Inflammatory macrophage treated with lipopolysaccharide for 4 hours (primary cell): ENCODE measurements at places on chromosomes 12 and 14.
A peak's percentile ranks its signal among the peaks of the same experiment; 100 is the strongest.

GRCh38 chr12:13095266-13095995 lies 8.0 kb downstream of the GSG1 start:
- no peak for DNase-seq

- DNase-seq, result no peak
Observed at GRCh38 chr14:88821888-88822287, 2.6 kb upstream of the TTC8 start.

- no peak for DNase-seq
Observed at GRCh38 chr12:68097386-68097785, 62.2 kb downstream of the IFNG start.

DNA sequence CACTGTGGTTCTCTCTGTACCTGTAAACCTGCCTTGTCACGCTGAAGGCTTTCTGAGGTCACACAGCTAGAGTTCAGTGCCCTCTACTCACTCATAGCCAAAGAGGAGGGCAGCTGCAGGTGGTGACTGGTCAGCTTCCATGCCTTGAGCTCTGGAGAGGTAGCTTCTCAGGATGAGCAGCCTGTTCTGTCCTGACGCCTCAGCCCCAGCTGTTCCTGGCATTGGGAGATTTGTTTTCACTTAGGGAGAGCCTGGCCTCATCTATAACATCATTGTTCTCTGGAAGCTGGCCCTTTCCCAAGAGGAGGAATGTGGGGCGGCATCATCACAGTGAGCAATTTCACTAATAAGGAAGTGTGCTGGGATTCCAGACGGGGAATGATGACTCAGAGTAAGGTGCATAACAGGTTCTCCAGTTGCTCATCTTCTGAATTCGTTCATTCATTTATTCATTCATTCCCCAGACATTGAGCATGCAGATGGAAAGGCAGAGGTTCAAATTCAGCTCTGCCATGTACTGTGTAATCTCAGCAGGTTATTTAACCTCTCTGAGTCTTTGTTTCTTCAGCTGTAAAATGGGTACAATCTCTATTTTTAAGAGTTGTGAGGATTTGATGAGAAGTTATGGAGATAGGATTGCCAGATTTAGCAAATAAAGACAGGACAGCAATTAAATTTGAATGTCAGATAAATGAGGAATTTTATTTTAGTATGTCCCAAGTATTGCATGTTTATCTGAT lies 255.8 kb upstream of the CRY1 start:
- DNase-seq, result no peak

GRCh38 chr12:14956024-14956891 lies 5.1 kb downstream of the ARHGDIB start:
- peak; percentile 74 for DNase-seq

- no peak for DNase-seq
Observed at GRCh38 chr12:52370926-52371608, 3.8 kb upstream of the KRT85 start.

- DNase-seq, result no peak
Observed at GRCh38 chr12:101824831-101825230, 5.9 kb downstream of the GNPTAB start.

- DNase-seq, result no peak
Observed at GRCh38 chr14:105343194-105343593, 28.6 kb downstream of the PACS2 start.

DNA sequence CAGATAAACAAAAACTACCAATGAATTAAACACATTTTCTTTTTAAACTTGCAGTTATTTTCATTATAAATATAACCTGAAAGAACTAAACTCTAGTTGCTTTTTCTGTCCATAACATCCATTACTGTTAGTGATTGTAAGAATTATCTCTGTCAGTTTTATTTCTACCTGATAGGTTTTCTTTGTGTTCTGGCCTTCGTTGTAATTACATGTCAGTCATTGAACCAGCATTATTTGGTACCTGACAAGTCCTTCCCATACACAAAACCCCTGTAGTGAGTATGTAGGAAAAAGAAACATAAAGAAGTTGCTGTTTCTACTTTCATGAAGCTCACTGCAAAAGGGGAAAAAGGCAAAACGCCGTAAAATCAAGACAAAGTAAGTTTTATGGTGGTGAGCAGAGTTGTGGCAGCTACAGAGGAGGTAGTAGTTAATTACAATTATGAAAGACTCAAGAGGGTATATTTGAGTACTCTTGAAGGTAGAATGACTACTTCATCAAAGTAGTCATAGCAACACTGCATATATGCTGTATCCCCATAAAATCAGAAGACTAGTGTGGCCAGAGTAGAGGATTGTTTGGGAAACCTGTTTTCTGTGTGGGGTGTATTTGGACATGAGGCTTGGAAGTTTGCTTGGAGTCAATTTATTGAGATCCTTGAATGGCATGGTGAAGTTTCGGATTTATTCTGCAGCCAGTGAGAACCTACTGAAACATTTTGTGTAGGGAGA lies 102.8 kb downstream of the SLC5A8 start:
- DNase-seq, result no peak

DNA sequence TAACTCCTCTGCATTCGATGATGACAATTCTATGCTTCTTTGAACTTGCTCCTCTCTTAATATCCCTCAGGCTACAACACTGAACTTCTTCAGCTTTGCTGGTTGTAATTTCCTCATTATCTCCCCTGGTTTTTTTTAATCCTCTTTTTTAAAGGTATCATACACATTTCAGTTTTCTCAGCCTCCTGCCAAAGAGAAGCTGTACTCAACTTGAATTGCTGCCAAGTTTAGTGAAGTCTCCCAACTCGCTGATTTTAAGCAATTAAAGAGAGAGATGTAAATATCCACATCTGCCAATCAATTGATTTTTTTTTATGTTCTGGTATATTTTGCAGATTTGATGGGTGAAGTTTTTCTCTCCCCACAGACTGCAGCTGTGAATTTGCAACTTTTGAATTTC lies 817.8 kb downstream of the GALC start:
- DNase-seq, result no peak

DNA sequence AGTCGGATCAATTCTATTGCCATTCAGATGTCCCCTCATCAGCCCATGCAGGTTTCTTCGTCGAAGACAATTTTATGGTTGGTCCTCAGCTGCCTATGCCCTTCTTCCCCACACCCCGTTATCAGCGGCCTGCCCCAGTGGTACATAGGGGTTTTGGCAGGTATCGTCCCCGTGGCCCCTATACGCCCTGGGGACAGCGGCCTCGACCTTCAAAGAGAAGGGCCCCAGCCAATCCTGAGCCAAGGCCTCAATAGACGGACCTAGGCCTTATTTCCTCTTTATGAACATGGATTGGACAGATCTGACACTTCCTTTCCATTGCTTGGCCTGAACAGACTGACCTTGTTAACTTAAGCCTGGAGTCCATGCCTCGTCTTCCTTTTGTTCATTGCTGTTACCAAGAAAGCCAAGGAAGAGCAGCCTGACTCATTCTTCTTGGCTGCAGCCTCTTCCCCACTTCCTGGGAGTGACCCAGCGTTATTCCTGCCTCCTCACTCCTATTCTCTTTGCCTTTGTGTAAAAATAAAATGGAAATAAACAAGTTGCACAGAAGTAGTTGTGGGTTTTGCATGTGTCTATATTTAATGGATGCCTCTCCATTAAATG lies 156.5 kb upstream of the AMIGO2 start:
- DNase-seq, result no peak

GRCh38 chr14:94571395-94571794 lies 9.8 kb upstream of the SERPINA5 start:
- DNase-seq, result no peak

- DNase-seq, result no peak
Observed at GRCh38 chr12:97513950-97514349, 51.3 kb downstream of the RMST start.

DNA sequence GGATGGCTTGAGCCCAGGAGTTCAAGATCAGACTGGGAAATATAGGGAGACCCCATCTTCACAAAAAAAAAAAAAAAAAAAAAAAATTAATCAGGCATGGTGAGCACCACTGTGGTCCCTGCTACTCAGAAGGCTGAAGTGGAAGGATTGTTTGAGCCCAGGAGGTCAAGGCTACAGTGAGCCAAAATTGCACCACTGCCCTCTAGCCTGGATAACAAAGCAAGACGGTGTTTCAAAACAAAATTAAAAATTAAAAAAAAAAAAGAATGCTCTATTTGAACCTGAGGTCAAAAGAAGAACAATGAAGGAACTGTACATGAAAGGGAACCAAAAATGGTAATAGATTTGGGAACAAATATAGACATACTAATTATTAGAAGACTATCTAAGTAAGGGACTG lies 40.4 kb downstream of the BMP4 start:
- no peak for DNase-seq

GRCh38 chr14:86954623-86955022 lies 1038.4 kb downstream of the GALC start:
- no peak for DNase-seq

- no peak for DNase-seq
Observed at GRCh38 chr12:46459111-46459510, 86.5 kb upstream of the SLC38A2 start.
